ENCODE measurements at places on chromosomes 2 and 18. TPM values are rescaled to one million over a fixed set of nuclear protein-coding genes. Genes with fewer than 3 reads are reported as not detected.

RND3 gene
- polyA plus RNA-seq: 41.6 TPM

MAP3K19 gene
- polyA plus RNA-seq: not detected

GREB1L gene
- 0.23 TPM for polyA plus RNA-seq

GRCh38 chr2:182068811-182069210, 83.2 kb downstream of the PPP1R1C start:
- DNase-seq: no peak

DNA sequence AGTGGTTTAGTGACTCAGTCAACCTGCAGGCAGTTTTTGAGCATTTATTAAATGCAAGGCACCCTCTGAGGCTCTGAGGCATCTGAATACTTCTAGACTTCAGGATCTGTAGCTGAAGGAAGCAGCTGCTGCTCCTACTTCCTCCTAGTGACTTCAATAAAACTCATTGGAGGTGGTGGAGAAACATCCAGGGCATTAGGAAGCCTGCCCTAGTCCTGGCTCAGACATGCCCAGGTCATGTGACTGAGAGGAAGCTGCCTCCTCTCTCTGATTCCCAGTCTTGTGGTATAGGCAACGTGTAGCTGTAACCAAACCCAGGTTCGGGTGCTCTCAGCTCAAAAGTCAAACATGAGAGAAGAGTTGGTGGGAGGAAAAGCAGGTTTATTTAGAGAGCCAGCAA, 287.2 kb upstream of the GYPC start:
- DNase-seq: no peak

DNA sequence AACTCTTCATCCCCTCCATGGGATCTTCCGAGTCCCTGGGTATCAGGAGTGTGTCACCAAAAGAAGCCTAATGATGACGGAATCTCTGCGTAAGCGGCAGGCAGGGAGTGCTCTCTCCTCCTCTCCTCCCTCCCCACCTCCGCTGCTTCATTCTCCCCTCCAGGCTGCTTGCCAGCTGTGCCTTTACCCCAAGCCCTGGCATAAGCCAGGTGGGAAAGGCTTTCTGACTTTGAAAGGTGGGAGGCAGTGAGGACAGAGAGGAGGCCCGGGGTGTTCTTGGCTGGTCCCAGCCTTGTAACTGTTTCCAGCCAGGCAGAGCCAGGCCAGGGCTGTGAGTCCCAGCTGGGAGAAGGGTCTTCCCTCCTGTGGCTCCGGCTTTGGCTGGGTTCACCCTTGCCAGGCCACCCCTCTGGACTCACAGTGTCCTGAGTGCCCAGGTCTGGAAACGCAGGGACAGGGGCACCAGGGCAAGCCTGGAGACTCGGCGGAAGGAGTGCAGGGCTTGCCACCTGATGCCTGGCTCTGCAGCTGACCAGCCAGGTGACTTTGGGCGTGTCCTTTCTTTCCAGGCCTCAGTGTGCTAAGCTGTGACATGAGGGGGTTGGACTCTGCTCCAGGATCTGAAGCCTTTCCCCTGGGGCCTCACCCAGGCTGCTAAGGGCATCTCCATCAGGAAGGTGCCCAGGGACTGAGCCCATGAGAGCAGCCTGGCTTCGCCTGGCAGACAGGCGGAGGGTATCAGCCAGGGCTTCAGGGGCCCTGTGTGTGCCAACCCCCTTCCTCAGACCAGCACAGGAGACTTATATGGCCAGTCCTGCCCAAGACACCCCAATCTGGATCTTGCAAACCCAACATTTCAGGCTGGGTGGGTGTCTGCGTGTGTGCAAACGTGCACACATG, 32.7 kb upstream of the HPCAL1 start:
- no peak for DNase-seq
